ENCODE measurements at places on chromosomes 4 and X.

DNA sequence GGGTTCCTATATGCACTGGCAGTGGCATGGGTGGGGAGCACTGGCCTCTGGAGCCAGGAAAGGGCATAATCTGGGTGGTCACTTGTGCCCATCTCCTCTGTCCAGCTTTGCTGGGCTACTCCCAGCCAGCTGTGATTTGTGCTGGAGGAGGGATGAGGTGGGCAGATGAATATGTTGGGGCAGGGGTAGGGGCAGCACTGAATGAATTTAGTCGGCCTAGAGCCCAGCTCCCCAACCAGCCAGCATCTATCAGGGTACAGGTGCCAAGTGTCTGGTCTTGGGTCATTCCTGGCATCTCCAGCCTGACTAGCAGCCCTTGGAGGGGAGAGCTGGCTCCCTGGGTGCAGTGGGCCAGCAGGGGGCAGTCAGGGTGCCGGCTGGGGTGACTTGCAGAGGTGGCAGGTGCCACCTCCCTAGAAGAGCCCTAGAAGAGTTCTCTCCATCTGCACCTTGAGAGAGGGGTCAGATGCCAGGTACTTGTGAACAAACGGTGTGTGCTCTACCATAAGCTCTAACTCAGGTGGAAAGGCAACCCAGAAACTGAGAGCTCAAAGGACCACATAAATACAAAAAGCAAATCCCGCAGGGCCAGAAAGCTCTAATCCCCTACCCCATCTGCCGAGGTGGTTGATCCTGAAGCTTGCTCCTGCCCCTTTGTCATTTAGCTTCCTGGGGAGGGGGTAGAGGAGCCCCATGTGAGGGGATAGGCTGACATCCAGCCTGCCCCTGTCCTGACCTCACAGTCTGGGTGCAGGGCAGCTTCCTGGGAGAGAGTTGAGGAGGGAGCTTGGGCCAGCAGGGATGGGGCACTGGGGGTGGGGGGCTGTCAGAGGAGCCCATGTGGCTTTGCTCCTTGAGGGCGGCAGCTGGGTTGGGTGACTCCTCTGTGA is 2.2 kb downstream of the SORCS2 start:
- DNase-seq: peak; percentile 63

DNA sequence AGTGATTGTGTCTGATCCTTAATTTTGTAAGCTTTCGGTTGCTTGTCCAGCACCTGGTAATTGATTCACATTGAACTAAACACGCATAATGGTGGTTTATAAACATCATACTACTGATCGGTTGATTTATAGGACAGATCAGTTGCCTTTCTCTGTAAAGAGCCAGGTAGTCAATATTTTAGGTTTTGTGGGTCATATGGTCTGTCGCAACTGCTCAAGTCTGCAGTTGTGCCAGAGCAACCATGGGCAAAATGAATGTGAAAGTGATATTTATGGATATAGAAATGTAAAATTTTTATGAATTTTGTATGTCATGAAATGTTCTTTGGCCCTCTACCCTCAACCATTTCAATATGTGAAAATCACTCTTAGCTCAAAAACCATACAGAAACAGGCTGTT is 8.9 kb downstream of the JADE1 start:
- no peak for DNase-seq

DNA sequence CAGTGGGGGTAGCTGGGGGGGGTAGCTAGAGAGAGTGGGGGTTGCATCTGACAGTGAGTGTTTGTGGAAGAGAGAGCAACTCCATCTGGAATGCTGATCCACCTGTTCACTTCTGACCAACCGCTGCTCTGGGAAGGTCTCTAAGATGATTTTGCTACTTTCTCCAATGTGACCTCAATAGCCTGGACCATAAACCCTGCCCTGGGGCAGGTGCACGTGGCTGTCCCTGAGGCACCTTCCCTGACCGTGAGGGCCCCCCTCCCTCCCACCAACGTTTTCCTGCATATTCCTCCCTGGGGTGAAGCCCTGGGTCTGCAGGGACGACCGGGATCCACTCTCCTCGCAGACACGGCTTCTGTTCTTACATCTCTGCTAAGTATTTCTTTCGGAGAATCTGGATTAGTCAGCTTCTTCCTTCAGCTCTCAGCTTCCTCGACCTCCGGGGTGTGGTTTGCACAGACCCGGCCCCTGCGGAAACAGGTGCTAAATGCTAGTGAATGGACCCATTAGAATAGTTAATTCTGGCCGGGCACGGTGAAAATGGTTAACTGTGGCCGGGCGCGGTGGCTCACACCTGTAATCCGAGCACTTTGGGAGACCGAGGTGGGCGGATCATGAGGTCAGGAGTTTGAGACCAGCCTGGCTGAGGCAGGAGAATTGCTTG is 21.4 kb upstream of the PLCXD1 start:
- no peak for DNase-seq

GRCh38 chr4:144648042-144648441 is 2.1 kb downstream of the HHIP start:
- no peak for DNase-seq

DNA sequence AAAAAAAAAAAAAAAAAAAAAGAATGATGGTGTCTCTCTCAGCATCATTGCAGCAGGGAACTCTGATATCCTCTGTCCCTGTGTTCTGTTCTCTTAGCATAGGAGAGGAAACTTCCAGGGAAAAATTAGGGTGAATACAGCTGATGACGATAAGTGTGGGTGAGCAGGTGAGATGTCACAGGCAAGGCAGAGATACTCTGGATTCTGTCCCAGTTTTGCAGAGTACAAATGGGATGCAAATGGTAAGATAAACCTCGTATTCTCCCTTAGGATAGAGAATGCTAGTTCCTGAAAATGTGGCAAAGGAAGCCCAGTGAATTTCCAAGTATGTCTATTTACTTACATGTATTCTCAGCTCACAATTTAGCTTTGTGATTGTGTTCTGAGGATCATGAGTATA is 671.6 kb upstream of the BOD1L1 start:
- DNase-seq: no peak

All from stimulated activated CD8-positive, alpha-beta memory T cell treated with anti-CD3 and anti-CD28 coated beads, Interleukin-4, amount 100 ng/mL, for 48 hours (primary cell).